Ascending aorta (tissue), 2 donors: ENCODE measurements at places on chromosomes 13 and 19.

GRCh38 chr19:11240008-11240444 lies 607 bp downstream of the ANGPTL8 start:
- H3K4me1 ChIP-seq = peaks cover 4% of the 10 kb centered on the region
- DNase-seq = no peak
- no peak overlapping the region for H3K4me3 ChIP-seq
- no peaks in the 10 kb centered on the region for H3K27me3 ChIP-seq
- peaks cover 16% of the 10 kb centered on the region for H3K36me3 ChIP-seq

GRCh38 chr19:39792999-39793546 lies 14.4 kb downstream of the LEUTX start:
- no peaks in the 10 kb centered on the region for H3K36me3 ChIP-seq
- H3K27me3 ChIP-seq = no peaks in the 10 kb centered on the region
- H3K4me3 ChIP-seq = peak overlapping the region; percentile 57
- no peak overlapping the region for H3K27ac ChIP-seq

- no peak overlapping the region for H3K27ac ChIP-seq
- no peak for DNase-seq
- H3K4me1 ChIP-seq = no peaks in the 10 kb centered on the region
- no peak overlapping the region for H3K4me3 ChIP-seq
Measured at GRCh38 chr13:33992881-33993336, 175.0 kb downstream of the RFC3 start.

- H3K4me3 ChIP-seq = no peak overlapping the region
- H3K27ac ChIP-seq = no peak overlapping the region
- H3K27me3 ChIP-seq = peaks cover 8% of the 10 kb centered on the region
- peaks cover 3% of the 10 kb centered on the region for H3K4me1 ChIP-seq
- DNase-seq = no peak
Measured at GRCh38 chr13:113114511-113115362, 7.9 kb upstream of the F10 start.
